Stimulated activated CD8-positive, alpha-beta memory T cell treated with anti-CD3 and anti-CD28 coated beads, Interleukin-4, amount 100 ng/mL, for 48 hours (primary cell): ENCODE measurements at places on chromosomes 5 and 9.

GRCh38 chr5:74433896-74434829, 206.4 kb downstream of the ENC1 start:
- DNase-seq = no peak

- no peak for DNase-seq
Measured at GRCh38 chr5:111694133-111694532, 62.9 kb downstream of the NREP start.

- DNase-seq = no peak
Measured at GRCh38 chr9:113464286-113464660, 746 bp downstream of the RGS3 start.

DNA sequence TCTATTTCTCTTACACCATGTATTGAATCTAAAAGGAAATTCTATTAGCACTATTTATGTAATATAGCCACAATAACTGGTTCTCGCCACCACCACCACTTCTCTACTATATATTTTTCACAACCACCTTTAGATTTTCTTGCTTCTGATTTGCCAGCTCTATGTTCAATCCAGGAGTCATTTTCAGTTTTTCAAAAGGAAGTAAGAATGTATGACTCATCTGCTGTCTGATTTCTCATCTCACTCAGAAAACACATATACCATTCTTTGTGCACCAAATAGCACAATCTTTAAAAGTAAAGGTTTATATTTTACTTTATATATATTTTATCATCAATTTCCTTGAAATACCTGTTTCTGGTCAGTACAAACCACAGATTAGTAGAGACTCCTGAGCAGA, 1127.5 kb downstream of the TAF11L14 start:
- no peak for DNase-seq

DNA sequence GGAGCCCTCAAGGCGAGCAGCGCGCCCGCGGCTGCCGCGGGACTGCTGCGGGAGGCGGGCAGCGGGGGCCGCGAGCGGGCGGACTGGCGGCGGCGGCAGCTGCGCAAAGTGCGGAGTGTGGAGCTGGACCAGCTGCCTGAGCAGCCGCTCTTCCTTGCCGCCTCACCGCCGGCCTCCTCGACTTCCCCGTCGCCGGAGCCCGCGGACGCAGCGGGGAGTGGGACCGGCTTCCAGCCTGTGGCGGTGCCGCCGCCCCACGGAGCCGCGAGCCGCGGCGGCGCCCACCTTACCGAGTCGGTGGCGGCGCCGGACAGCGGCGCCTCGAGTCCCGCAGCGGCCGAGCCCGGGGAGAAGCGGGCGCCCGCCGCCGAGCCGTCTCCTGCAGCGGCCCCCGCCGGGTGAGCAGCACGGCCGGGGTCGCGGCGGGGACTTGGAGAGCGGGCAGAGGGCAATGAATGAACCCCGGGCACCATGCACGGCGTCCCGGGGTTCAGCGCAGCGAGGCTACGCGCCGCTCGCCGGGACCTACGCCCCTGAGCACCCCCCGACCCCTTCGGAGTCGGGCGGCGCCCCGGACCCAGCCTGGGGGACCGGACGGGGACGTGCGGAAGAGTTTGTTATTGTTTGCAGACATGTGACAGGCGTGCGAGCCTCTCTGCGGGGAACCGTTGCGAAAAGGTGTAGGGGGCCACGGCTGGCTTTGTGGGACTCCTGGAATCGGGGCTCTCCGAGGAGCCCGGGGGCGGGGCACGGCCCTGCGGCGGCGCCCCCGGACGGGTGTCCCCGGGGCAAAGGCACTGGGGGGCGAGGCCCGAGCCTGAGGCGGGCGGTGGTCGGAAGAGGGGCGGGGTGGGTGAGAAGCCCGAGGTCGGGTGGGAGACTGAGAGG, 553 bp downstream of the MAP3K1 start:
- peak; percentile 64 for DNase-seq

GRCh38 chr5:167511276-167511675, 780.2 kb upstream of the WWC1 start:
- DNase-seq = no peak

- no peak for DNase-seq
Measured at GRCh38 chr9:23379842-23380241, 446.2 kb downstream of the ELAVL2 start.
